ENCODE measurements at places on chromosomes 3 and 15.

- DNase-seq, result no peak
Measured at GRCh38 chr15:41801850-41802455, 25.9 kb upstream of the JMJD7 start.

GRCh38 chr3:196640297-196641018, 964 bp downstream of the NRROS start:
- no peak for DNase-seq

- no peak for DNase-seq
Measured at GRCh38 chr3:124685481-124685880, 44.8 kb upstream of the UMPS start.

GRCh38 chr3:96354742-96355141, 459.7 kb upstream of the EPHA6 start:
- no peak for DNase-seq

GRCh38 chr15:63340353-63340752, 41.3 kb downstream of the CA12 start:
- no peak for DNase-seq

DNA sequence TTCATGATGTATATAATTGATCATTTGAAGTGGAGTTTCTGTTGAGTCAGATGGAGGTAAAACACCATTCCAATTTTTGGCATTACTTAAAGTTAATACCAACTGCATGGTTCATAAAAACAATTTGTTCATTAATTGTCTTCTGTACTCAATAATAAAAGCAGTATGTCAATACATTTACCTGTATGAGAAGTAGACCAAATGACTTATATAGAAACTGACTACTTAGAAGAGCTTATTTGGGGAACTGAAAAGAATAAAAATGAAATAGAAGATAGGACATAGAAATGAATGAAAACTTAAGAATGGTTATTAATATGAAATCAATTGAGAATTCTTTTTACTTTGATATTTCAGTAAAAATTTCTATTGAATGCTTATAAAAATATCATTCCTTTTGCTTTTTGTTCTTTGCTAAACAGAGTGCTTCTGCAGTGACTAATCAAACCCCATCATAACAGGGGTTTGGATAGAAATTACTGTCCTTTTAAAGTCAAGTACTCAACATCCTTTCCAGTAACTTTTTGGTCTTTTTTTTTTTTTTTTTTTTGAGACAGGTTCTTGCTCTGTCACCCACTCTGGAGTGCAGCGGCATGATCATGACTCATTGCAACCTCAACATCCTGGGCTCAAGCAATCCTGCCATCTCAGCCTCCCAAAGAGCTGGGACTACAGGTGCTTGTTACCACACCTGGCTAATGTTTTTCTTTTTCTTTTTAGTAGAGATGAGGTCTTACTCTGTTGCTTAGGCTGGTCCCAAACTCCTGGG, 6.5 kb upstream of the CRYBG3 start:
- DNase-seq, result no peak

DNA sequence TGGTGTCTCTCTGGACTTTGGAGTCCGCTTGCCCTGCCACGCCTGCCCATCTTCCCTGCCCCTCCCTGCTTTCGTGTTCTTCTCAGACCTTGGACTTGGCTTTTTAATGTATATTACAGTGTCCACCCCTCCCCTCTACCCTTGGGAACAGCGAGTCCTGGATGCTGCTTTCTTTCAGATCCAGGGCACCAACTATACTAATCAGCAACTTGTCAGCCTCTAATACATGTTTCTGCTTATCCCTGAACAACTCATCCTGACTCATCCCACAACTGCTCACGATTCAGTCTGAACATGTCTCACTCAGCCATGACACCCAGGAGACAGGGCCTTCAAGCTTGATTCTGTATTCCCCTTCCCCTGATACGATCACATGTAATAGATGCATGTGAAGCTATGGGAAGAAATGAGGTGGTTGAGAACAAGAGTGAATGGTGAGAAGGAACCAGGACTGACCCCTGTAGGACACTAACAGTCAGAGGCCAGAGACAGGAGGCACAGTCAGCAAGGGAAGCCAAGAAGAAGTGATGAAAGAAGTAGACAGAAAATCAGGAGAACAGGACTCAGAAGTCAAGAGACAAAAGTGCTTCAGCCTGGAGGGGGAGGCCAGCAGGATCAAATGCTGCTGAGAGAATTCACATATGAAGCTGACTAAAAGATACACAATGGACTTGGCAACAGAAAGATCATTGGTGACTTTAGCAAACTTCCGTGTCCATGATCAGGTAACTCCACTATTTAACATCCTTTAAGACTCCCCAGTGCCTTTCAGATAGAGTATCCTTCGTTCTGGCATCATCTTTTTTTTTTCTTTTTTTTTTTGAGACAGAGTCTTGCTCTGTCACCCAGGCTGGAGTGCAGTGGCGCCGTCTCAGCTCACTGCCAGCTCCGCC, 35.4 kb downstream of the BCL2L10 start:
- DNase-seq, result no peak

GRCh38 chr15:81023483-81024264, 23.0 kb downstream of the TLNRD1 start:
- DNase-seq, result no peak

GRCh38 chr3:13308380-13308801, 111.7 kb downstream of the NUP210 start:
- DNase-seq, result no peak

DNA sequence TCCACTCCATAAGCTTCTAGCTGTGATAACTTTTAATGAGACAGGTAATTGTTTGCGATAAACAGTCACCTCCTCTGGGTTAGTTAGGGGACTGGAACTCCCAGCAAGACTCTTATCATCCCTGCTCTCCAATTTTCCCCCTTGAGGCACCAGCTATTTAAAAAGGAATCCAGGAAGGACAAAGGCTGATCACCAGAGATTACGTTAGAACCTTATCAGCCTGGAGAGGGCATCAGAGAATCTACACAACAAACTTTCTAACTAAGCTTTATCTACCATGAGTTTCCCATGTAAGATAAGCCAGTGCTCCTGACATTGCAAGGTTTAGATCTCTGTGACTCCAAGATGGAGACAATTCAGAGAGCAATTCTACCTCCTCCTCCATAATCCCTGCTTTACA, 31.3 kb downstream of the GPR176 start:
- no peak for DNase-seq

GRCh38 chr3:32975891-32976595, 24.6 kb downstream of the CCR4 start:
- no peak for DNase-seq

DNA sequence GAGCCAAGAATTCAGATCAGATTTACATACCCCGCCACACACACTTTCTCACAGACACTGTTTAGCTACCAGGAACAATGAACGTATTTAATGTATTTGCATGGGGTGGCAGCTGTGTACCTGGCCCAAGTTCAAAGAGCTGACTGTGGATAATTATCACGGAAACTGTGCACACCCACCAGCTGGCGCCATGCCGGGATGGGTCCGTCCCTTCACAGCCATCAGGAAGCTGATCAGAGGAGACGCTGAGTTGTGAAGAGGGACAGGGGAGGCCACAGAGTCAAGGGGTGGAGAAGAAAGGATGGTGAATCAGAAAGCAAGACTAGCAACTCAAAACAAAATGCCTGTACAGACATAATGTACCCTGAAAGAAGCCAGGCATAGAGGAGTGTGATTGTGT, 13.1 kb upstream of the PLA2G4D start:
- DNase-seq, result no peak

DNA sequence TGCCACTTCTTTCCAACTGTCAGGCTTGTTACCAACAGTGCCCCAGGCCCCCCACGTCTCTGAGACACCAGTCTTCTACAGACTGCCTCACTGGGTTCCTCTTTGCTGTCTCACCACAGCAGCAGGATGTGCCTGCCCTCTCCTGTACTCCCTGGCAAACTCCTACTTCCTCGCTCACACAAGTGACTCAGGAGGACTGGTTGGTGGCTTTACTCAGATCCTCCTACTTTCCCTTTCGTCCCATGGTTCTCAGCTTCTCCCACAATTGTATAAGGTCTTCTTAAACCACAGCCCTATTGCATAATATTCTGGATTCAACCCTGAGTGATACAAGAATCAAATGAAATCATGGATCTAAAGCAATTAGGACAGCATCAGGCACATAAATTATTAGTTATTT, 246.6 kb upstream of the PROK2 start:
- DNase-seq, result no peak

- DNase-seq, result no peak
Measured at GRCh38 chr15:35095941-35096340, 10.8 kb upstream of the NANOGP8 start.

DNA sequence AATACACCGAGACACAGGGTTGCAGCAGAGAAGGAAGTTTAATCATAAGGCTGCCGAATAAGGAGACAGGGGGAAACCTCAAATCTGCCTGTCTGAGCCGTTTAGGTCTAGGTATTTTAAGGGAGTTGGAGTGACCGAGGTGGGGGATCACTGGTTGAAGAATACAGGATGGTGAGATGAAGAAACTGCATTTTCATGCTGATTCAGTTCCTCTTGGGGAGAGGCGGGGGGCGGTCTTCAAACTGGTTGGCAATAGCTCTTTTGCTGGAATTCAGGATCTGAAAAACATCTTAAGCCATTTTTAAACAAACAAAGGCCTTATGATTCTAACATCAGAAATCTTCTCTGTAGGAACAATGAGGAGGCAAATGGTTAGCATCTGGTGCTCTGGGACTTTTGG, 699.5 kb upstream of the CFAP20DC start:
- DNase-seq, result no peak

DNA sequence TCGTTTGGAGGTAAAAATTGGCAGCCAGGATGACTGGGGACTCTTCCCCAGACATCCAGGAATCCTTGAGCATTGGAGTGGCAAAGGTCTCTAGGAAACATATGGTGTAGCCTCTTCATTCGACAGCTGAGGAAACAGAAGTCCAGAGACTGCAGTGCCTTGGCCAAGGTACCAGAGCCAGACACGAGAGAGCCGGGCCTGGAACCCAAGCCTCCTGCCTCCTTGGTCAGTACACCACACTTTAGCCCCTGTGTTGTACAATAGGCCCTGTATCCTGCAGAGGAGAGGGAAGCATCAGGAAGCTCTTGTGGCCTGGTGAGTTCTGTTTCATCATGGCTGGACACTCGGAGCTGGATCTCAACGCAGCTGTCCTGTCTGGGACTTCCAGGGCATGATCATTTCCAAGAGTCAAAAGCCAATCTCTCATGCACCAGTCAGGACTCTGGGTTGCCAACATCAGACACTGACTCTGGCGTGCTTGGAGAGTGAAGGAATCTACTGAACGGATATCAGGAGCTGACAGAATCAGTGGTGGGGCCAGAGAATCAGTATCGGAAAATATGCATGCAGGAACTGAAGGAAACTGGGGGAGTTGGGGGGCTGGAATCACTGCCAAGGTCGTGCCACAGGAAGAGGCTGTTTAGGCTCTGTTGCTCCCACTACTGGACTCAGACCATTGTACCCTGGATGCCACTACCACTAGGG, 6.4 kb upstream of the MINAR1 start:
- no peak for DNase-seq

DNA sequence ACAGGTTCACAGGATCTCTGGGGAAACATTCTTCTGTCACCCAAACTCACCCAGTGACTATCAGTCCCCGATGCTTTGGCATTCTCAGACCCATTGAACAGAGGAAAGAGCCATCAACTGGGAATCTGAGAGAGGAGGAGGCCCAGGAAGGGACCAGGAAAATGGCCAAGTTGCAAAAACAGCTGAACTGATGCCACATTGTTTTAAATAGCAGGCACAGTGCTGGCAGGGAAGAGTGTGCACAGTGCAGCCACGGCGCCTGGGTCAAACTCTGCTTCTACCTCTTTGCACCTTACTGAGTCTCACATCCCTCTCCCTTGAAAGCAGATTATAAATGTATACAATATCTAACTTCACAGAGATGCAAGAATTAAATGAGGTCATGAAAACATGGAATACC, 66.4 kb downstream of the SRGAP3 start:
- no peak for DNase-seq

GRCh38 chr15:89784686-89784960, 8.5 kb downstream of the MESP2 start:
- DNase-seq, result no peak

GRCh38 chr15:101342056-101342455, 47.0 kb upstream of the SNRPA1 start:
- no peak for DNase-seq

DNA sequence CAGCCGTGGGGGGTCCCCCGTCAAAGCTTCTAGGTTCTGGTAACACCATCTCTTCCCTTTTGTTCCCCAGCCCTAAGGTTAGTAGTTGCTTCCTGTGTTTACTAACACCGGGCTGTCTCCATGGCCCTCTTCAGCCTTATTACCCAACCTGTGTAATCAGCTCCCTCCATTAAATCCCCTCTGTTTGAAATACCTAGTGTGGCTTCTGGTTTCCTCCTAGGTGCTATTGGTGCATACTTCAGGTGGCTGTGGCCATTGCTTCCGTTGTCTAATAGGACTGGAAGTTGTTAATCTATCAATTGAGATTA, 35.3 kb downstream of the MOBP start:
- no peak for DNase-seq

GRCh38 chr3:67853520-67853919, 199.1 kb upstream of the SUCLG2 start:
- DNase-seq, result no peak

DNA sequence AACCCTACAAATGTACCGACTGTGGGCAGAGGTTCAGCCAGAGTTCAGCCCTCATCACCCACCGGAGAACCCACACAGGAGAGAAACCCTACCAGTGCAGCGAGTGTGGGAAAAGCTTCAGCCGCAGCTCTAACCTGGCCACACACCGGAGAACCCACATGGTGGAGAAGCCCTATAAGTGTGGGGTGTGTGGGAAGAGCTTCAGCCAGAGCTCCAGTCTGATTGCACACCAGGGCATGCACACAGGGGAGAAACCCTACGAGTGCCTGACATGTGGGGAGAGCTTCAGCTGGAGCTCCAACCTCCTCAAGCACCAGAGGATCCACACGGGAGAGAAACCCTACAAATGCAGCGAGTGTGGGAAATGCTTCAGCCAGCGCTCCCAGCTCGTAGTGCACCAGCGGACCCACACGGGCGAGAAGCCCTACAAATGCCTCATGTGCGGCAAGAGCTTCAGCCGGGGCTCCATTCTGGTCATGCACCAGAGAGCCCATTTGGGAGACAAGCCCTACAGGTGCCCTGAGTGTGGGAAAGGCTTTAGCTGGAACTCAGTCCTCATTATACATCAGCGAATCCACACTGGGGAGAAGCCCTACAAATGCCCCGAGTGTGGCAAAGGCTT, 20.7 kb downstream of the ZSCAN2 start:
- DNase-seq, result no peak

GRCh38 chr3:48248095-48248850, 7.4 kb downstream of the ZNF589 start:
- DNase-seq, result no peak
